Upper lobe of left lung (tissue), 6 donors: ENCODE measurements at places on chromosomes 5 and 9. TPM values are rescaled to one million over a fixed set of nuclear protein-coding genes. Genes with fewer than 3 reads are reported as not detected.

The CA9 gene
- 0.24 TPM for total RNA-seq

The PCDHGB6 gene
- total RNA-seq, result 7.3 TPM

The ZNF484 gene
- total RNA-seq, result 12.6 TPM

The DPYSL3 gene
- total RNA-seq, result 85.1 TPM

The EPB41L4B gene
- 19.0 TPM for total RNA-seq
